ENCODE measurements at places on chromosomes 2 and 18.

DNA sequence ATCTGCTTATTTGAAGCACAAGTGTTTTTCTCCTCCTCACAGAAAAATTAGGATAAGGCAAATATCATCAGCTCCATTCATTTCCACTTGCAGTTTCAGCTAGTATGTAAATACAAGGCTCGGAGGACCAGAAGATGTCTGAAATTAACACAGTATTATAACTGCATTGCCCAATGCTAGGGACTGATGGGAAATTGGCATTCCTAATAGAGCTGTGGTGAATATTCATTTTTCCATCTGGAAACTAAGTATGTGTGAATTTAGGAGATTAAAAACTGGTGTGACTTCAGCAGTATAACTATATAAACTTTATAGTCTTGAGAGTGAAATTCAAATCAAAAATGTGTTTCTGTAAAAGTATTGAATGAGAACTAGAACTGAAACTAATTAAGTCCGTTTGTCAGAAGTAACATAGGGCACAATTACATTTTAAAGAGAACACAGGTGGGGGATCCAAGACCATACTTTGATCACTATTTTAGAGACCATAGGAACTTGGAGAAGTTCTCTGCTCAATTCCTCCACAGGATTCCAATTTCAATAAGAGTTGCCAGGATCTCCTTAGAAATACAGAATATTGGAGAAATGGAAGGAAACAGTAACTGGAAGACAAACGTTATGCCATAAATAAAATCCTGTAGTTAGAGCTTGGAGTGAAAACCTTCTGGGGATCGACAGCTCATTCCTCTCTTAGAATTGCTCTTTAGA lies 12.1 kb upstream of the ITGA6 start:
- no peak for DNase-seq

GRCh38 chr2:185201063-185201462 lies 537.5 kb upstream of the FSIP2 start:
- DNase-seq: no peak

- DNase-seq: no peak
Measured at GRCh38 chr2:193907561-193907960, 1712.8 kb upstream of the TMEFF2 start.

DNA sequence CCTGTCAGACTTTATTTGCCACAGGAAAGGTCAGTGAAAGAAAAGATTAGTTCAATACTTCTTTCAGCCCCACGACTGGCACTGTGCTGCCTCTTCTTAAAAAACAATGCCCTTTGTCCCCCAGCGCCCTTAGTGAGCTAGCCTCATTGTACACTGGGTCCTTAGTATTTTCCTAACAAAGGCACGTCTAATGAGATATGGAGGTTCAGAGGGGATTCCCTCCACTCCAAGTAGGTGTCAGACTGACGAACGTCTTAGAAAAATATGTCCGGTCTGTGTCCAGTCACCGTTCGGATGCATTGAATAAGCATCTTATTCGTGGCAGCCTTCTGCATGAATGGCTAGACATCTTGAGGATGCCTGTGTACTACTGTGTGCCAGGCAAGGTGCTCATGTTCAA lies 1.1 kb downstream of the FECH start:
- DNase-seq: no peak

DNA sequence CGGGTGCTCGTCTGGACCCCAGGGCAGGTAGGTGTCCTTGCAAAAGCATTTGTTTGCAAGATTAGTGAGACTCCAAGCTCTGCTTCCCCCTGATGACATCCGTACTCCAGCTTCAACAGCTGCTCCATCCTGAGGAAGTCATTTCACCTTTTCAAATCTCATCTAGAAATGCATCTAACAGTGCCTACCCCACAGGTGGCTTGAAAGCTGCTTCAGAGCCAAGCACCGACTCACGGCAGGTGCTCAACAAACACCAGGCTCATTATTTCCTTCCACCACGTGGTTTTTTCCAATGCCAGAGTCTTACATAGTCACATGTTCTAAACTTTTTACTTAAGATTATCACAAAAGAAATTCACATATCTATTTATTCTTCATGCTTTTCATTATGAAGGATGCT lies 31.9 kb downstream of the CNGA3 start:
- no peak for DNase-seq

DNA sequence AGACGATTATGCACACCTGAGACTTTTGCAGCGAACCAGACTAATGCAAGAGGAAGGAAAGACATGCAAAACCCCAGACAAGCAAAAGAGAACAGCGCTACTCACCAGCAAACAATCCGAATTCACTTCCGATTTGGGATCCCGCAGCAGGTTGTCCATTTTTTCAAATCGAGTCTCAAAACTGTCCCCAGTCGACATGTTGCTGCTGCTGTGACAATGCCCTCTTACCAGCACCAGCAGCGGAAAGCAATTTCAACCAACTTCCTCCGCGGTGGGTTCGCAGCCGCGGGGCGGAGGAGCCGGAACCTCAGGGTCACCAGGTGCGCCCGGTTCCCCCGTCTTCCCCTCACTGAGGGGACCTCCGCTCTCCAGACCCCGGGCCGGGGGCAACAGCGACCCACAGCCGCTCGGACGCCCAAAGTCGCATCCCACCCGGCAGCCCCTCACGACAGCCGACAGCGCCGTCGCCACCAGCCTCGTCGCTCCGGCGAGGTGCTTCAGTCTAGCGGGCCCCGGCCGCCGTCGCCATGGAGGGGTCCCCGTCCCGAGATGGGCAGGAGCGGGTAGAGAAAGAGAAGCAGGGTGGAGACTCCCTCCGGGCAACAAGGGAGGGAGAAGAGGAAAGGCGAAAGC lies 784 bp downstream of the ROCK1 start:
- DNase-seq: peak; percentile 47

DNA sequence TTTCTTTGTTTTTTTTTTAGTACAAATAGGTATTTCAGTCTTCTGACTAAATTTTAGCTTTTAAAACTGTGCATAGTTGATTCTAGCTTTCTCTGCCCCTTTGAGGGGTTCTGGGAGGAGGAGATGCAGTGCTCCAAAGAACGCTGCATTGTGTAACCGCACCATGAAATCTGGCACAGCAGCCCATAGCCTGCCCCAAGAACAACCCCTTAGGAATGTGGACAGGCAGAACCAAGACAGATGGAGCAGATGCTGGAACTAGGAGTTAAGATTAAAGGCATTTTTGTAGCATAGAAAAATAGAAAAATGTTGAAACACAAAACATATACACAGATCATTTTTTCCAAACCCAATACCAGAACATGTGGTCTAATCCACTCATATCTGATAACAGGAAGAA lies 187.5 kb downstream of the SCG2 start:
- DNase-seq: no peak

DNA sequence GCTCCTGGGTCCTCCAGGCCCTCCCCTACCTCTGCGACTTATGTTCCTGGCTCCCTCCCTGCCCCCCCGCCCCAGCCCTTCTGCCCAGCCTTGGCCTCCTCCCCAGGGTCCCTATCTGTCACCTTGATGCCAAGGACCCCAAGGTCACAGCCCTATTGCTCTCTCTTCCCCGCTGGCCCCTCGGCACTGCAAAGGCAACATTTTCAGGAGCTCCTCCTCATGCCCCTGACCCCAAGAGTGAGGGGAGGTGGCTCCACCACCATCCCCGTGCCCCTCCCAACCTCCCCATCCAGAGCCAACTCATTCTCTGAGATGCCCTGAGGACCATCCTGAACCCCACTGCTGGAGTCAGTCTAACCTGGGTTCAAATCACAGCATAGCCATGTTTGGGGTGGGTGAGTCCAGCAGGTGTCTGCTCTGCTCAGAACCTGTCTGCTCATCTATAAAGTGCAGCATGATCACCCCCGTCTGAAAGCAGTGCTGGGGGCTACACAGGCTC lies 11.7 kb downstream of the LIMS2 start:
- no peak for DNase-seq

DNA sequence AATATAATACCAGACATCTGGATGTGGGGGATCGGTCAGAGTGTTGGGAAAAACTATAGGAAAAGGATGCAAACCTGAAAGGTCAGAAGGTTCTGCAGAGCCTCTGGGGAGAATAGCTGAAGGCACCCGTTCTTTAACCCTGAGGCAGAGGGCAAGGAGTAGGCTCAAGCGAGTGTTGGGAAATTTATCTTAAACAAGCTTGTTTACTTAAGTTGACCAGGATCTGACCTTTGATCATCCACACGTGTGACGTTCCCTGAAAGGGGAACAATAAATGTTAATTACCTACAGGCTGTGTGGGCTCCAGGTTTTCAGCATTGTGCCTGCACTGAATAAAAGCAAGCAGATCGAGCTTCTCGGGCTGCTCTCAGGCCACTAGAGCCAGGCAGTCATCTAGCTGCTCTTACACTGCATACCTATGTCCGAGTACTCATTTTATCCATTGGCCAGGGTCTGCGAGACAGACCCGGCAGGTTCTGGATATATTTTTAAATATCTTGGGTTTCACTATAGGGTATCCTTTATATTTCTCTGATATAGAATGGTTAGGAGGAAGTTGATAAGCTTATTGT lies 400.6 kb upstream of the CHST9 start:
- DNase-seq: no peak

DNA sequence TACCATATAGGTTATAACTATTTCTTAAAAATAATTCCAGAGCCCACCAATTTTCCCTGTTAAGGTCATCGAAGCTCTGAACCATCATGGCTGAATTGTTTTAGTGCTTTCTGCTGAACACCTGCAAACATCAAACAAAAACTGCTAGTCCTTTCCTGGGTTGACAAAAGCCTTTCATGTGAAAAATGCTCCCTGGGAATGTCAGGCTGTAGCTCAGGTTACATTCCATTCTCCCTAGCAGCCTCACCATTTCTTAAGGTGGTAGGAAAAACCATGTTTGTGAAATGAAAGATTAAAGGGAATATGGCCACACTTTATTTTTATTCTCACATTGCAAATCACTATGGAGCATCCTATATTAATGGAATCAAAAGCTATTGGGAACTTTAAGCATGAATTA lies 5.7 kb downstream of the TCF4 start:
- DNase-seq: no peak

- DNase-seq: no peak
Measured at GRCh38 chr2:46171996-46172546, 125.1 kb upstream of the EPAS1 start.

DNA sequence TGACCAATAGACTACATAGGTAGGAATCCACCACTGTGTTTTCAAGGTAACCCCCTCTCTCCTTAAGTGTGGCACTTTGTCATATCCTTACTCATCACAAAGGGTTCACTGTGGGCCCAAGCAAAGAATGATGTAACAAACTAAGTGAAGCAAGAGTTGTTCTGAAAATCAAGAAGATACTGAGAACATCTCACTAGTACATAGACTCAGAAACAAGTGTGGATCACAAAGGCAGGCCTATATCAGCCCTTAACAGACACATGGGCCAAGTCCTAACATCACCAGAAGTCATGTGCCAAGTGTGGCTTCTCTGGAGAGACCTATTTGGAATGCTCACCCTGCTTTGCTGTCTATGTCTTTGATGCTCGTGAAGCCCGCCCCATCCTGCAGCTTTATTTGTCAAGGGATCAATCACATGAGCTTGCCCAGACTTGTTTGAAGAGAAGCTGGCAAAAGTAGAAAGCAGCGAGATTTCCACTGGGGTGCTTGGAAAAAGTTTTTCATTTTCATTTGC lies 131.2 kb upstream of the TTC39C start:
- no peak for DNase-seq

- no peak for DNase-seq
Measured at GRCh38 chr2:174656676-174657176, 59.1 kb upstream of the WIPF1 start.

DNA sequence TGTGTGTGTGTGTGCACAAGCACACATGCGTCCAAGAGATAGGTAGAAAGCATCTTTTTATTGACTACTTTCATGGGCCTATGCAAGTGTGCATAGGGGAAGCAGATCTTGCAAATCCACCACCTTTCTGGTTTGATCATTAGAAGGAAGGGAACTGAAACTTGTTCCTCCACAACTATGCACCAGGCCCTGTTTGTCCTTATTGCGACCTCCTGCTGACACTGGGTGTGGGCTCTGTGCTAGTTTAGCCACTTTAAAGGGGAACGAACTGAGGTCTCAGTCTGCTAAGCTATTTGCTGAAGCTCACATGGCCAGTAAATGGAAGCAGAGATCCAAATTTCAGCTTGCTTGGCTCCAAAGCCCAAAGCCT lies 32.1 kb upstream of the INSIG2 start:
- no peak for DNase-seq

DNA sequence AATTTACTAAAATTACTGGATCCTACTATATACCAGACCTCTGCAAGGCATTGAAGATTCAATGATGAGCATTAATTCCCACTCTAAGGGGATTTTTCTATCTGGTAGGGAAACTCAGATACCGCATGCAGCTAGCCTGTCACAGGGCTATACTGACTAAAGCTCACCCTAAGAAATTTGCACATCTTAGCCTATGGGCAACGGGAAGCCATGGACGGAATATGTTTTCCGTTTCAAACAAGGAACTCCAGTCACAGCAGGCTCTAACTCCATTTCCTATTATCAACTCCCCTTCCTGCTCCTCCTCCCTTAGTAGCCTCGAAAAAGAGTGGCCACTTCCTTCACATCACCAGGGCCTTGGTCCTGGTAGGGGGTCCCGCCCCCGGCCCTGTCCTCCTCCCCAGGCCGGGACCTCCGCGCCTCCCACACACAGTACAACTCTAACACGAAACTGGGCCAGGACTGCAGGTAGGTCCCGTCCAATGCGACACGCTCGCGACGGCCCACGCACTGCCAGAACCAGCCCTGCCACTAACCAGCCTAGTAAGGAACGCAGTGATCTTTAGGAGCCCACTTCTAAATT lies 659 bp upstream of the COX5B start:
- DNase-seq: no peak

DNA sequence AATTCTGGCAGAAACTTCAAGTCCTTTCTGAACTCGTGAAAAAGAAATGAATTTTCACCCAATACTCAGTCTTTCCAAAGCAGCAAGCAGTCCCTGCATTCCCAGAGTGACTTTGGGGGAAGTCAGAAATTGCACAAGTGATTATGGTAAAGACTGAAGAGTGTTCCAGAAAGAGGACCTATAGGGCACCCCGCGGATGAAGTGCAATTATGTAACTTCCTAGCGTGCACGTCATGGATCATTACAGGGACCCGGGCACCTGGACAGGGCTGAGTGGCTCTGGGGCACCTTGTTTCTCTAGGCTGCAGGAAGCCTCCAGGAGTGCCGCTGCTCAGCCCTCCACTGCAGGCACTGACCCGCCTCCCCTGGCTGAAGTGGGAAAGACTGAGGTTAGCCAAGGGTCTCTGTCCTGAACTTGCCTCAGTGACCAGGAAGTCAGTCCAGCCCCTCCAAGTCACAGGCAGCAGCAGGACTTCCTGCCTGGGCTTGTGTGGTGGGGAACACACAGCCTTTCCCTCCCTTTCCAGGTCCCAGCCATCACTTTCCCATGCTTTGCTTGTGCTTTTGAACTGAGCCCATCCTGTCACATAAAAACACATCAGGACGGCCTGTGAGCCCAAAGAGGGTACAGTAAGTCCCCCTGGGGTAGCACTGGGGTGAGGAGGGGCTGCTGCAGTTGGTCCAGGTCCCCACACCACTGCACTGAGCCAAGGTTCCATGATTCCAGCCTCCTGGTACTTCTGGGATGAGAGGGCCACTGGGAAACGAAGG lies 19.8 kb downstream of the TMEM185B start:
- DNase-seq: no peak
